ENCODE measurements at places on chromosomes 1 and 21. TPM values are rescaled to one million over a fixed set of nuclear protein-coding genes. Genes with fewer than 3 reads are reported as not detected.

IKBKE gene
- 33.8 TPM for total RNA-seq

STPG1 gene
- total RNA-seq = 4.9 TPM

CRNN gene
- total RNA-seq = not detected

GRCh38 chr1:179079113-179079761 is 2.6 kb upstream of the TOR3A start:
- DNase-seq = peak; percentile 31
- H3K4me1 ChIP-seq = peaks cover 15% of the 10 kb centered on the region
- H3K36me3 ChIP-seq = peaks cover 3% of the 10 kb centered on the region
- no peak overlapping the region for H3K4me3 ChIP-seq
- no peaks in the 10 kb centered on the region for H3K27me3 ChIP-seq
- no peak overlapping the region for H3K27ac ChIP-seq

GRCh38 chr21:20388400-20388799 is 609.8 kb upstream of the NCAM2 start:
- no peaks in the 10 kb centered on the region for H3K4me1 ChIP-seq
- H3K4me3 ChIP-seq = no peak overlapping the region
- H3K27me3 ChIP-seq = no peaks in the 10 kb centered on the region
- H3K36me3 ChIP-seq = no peaks in the 10 kb centered on the region
- no peak for DNase-seq
- H3K27ac ChIP-seq = no peak overlapping the region

GRCh38 chr1:117076648-117077047 is 16.5 kb downstream of the TTF2 start:
- no peak for DNase-seq
- H3K27ac ChIP-seq = peak overlapping the region; percentile 13
- H3K4me3 ChIP-seq = no peak overlapping the region
- peaks cover 85% of the 10 kb centered on the region for H3K36me3 ChIP-seq
- H3K4me1 ChIP-seq = peaks cover 23% of the 10 kb centered on the region

GRCh38 chr1:198047913-198048312 is 108.9 kb upstream of the NEK7 start:
- peaks cover 16% of the 10 kb centered on the region for H3K4me1 ChIP-seq
- H3K27me3 ChIP-seq = peaks cover 3% of the 10 kb centered on the region
- no peak overlapping the region for H3K4me3 ChIP-seq
- peak overlapping the region; percentile 43 for H3K27ac ChIP-seq
- peak; percentile 17 for DNase-seq

DNA sequence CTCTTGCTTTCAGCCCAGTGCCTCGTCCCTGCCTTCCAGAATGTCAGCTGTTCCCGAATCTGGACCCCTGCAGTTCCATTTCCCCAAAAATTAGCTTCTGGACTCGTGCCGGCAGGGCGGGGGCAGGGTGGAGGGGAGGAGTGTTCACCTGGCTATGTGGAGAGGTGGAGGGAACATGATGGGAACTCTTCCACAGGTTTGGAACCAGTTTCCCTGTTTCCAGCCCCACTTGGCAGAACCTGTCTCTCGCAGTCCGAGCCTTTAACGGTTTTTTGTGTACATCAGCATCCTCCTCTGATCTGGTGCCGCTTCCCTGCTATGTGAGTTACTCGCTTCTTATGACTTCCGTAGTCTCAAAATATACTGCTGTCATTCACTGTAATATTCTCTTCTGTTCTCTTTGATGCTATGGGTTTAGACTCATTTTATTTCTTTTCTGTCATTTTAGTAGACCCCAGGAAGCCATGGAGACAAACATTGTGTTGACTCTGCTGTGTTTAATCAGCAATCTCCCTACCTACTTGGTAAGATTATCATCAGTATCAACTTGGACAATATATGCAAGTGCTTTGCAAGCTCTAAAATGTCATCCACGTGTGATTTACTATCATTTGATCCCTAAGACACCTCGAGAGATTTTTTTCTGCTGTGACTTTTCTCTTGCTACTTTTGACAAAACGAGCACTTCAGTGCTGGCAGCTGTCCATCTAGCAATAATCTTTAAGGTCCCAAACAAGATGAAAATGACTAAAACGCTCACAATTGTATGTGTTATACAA is 33.3 kb upstream of the HNRNPU start:
- H3K27ac ChIP-seq = no peak overlapping the region
- no peaks in the 10 kb centered on the region for H3K4me1 ChIP-seq
- H3K27me3 ChIP-seq = no peaks in the 10 kb centered on the region
- H3K36me3 ChIP-seq = no peaks in the 10 kb centered on the region
- no peak overlapping the region for H3K4me3 ChIP-seq

DNA sequence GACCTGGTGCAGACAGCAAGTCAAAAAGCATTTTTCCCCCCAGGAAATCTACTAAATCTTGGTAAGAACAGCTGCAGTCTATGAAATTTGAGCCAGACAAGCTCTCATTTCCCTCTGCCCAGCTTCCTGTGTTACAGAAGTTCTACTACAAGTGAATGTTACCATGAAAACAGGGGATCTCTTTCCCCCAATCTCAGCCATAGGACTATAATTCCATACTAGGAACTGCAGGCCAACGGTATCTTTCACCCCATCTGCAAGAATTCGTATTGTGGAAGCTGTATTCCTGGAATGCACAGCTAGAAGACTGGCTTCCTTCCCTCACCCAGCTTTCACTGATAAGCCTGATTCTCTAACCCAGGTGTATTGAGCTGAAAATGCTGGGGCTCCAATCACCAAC is 1655.4 kb downstream of the BRINP3 start:
- H3K4me1 ChIP-seq = no peaks in the 10 kb centered on the region
- H3K27me3 ChIP-seq = no peaks in the 10 kb centered on the region
- H3K36me3 ChIP-seq = no peaks in the 10 kb centered on the region
- no peak overlapping the region for H3K27ac ChIP-seq
- no peak overlapping the region for H3K4me3 ChIP-seq

GORAB gene
- 12.3 TPM for total RNA-seq
